ENCODE measurements at places on chromosomes 3 and 15.
A peak's percentile ranks its signal among the peaks of the same experiment; 100 is the strongest.

- peak; percentile 77 for DNase-seq
Measured at GRCh38 chr15:77507911-77508310, 87.2 kb downstream of the HMG20A start.

GRCh38 chr3:169308654-169309250 lies 354.8 kb downstream of the MECOM start:
- no peak for DNase-seq

- DNase-seq, result no peak
Measured at GRCh38 chr15:42111924-42112323, 17.6 kb upstream of the PLA2G4D start.

GRCh38 chr15:93159930-93160329 lies 70.9 kb upstream of the RGMA start:
- no peak for DNase-seq

- DNase-seq, result peak; percentile 36
Measured at GRCh38 chr15:83248151-83249029, 36.1 kb downstream of the BNC1 start.

DNA sequence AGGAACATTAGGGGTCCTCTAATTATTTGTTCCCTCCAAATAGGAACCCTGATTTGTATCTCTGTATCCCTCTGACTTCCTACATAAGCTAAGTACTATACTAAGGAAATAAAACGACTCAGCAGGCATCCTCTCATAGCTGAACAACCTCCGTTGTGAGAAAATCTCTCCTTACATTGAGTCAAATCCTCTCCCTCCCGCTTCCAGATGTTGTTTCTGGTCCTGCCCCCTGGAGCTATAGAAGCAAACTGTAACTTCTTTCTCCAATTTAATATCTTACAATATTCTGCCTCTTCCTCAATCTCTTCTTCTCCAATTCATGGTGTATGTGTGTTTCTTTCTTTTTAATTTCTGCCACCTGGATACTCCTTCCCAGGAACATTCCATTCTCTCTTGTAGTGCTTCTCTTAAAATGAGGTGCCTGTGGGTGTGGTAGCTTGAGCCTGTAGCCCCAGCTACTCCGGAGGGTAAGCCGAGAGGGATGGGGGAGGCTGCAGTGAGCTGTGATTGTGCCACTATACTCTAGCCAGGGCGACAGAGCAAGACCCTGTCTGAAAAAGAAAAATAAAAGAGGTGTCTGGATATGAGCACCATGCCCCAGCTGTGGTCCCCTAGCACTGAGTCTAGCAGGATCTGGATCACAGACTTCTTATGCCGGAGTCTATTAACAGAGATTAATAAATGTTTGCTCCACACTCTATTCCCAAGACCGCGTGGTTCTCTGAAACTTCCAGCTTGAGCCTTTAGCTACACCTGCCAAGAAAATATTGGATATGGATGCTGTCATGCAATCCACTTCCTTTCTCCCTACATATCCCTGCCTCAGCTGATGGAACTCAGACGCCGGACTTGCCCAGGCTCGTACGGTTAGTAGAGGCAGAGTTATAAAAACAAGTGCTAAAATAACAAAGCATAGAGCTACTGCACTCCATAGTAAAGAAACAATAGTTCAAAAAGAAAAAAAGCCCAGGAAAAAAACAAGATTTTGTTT lies 42.9 kb upstream of the NEO1 start:
- DNase-seq, result no peak

- DNase-seq, result no peak
Measured at GRCh38 chr3:139555249-139555648, 15.7 kb upstream of the RBP1 start.

GRCh38 chr15:27573805-27574485 lies 525.2 kb downstream of the OCA2 start:
- DNase-seq, result no peak

GRCh38 chr3:126964950-126965349 lies 18.0 kb upstream of the PLXNA1 start:
- DNase-seq, result no peak

DNA sequence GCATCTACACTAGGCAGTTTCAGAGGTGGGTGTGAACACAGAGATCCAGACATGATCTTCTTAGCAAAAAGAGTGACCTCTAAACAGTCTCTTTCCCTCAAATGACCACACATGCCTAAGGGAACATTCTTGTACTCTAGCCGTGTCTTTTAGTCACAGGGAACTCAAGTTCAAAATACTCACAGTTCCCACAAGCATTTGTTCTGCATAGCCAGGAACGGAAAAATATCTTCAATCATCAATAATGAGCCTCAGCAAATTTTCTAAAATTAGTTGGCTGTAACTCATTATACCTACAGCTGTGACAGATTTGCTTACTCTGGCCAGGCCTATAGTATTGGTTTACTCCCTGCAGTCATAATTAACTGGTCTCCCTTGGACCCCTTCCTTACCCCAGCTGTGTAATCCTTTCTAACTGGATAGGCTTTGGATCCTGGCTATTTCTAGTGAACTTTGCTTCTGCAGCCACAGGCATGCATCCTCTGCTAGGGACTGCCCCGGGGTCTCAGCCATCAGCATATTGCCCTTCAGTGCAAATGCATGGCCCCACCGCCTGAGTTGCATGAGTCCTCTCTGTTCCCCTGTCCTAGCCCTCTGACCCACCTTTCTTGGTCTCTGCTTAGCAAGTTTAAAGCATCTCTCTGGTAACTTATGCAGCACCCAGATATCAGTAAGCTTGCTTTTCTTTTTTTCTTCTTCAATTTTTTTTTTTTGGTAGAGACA lies 56.0 kb upstream of the HACD2 start:
- DNase-seq, result no peak

GRCh38 chr15:38164061-38164460 lies 88.6 kb upstream of the SPRED1 start:
- DNase-seq, result no peak

DNA sequence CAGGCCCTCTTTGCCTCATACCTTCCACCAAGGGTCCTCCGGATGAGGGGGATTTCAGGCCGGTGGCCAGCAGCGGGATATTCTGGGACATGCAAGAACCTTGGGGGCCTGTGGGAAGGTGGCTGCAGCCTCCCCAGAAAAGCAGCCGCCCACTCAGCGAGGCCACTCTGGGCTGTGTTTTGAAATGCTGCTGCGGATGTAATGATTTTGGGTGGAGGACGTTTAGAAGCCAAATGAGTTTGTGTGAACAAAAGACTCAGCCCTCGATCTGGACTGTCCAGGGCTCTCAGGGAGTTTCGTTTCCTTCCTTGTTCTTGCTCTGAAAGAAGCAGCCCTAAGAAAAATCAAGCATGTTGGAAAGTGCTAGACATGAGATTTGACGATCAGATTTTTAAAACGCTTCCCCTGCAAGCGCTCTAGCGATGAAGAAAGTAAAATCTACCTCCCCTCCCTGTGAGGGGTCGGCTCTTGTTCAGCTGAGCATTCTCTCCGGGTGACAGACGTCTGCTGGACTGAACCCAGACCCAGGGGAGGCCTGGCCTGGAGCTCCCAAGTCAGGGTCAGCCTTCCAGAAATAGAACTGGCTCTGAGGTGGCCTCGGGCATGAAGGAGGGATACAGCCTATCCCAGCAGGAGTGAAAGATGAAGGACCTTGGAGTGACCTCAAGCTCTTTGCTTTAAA lies 12.9 kb downstream of the HEG1 start:
- DNase-seq, result no peak

- DNase-seq, result peak; percentile 3
Measured at GRCh38 chr15:73908030-73908821, 18.0 kb upstream of the LOXL1 start.

DNA sequence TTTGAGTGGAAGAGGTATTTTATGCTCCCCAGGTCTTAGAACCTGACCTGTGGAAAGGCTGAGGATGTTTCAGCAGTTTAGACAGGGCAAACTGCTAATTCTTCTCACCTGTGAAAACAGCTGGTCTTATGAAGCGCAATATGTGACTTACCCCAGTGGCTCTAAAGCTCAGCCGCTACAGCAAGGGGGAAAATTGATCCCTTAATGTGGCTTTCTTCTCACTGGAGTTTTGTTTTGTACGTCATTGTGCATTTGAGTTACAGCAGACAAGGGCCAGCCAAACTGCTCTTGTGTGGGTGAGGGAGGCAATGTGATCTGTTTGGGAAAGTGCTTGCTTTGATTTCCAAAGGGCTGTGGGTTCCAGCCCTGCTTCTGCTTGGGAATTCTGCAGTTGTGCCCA lies 293.4 kb upstream of the LRRFIP2 start:
- no peak for DNase-seq

- no peak for DNase-seq
Measured at GRCh38 chr3:113659101-113659541, 37.3 kb downstream of the USF3 start.

DNA sequence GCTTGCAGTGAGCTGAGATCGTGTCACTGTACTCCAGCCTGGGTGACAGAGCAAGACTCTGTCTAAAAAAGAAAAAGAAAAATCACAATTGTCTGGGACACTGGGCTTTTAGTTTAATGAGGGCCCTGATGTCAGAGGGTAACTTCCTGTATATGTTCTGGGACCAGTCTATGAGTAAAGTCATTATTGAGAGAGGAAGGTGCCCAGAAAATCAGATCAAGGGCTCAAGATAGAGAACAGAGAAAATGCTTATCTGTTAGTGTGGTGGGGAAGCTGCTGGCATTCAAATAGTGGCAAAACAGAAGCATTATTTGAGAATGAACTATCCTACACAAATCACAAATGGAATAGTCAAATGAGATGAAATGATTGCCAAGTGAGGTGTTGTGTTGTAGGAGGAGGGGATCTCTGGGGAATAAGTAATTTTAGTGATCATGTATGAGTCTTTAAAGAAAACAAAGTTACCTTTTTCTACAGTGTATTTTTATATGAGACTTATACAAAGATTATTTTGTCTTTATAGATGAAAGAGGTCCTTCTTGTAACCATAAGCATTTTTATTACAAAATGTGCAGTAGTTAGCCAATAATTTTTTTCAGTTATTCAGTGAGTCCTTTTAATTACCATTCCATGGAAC lies 13.4 kb downstream of the ARIH2 start:
- no peak for DNase-seq

- peak; percentile 60 for DNase-seq
Measured at GRCh38 chr15:37098468-37099318, 1.7 kb downstream of the MEIS2 start.

DNA sequence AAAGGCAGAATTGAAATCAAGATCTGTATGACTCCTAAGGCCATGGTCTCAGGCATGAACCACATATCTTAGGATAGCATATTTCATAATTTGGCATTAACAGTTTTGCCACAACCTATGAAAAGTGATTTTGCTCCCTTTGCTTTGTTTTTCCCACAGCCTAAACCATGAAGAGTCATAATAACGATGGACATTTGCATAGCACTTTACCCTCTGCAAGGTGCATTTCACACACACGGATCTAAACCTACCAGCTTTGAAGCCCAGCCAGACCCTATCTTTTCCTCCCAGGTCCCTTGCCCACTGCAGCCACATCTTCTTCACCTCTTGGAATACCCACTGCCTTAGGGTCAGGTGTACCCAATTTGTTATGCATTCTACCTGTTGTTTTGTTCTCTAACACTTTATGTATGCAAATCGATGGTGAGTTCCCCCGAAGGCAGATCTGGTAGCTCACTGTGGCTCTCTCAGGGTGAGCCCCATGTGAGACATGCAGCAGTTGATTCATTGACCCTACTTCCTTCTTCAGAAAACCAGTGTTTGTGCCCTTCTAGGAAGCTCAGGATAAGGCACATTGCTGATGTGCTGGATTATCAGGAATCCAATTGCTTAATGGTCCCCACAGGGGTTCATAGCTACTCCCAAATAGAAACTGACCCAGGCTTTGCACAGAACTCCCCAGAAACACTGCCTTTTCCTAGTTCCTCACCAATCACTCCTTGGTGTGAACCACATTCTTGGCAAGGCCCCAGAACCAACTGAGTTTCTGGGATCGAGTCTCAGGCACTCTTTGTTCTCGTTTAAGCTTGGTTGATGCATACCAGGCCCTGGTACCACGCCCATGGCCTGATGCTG lies 8.7 kb downstream of the ARHGAP31 start:
- DNase-seq, result peak; percentile 24

DNA sequence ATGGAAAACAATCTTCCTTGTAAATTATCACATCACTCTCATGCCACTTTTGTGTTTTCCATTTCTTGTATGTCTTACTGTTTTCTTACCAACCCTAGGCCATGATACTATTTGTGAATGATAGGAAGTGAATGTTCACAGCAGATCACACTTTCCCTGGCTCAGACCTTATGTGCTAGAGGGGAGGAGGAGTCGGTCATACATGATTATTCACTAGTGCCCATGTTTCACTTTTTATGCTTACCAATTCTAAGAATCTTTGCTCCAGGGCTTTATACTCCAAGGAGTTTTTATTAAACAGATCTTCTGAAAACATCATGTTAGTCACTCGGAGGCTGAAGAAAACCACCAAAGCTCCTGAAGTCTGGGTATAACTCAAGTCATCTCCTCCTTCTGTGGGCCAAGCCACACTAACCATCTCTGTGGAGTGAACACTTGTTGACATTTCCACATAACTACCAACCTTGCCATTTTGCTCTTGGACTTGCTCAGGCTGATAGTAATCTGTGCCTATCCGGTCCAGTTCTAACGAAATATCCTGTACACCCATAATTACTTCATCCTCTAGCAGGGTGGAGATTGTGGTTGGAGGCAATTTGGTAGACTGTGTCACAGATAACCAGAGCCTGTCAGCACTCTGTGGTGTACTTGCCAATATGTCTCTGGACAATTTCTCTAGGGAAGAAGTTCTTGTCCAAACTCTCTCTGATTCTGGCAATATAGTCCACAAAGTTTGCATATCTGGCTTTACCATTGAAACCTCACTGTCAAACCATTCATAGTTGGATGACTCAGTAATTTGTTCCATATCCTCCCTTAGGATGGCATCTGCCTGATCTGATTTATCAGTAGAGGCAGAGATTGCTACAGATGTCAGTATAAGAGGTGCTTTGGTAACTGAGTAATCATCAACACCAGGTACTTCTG lies 76.8 kb downstream of the IMPG2 start:
- no peak for DNase-seq

- DNase-seq, result no peak
Measured at GRCh38 chr3:119173325-119173724, at the start of gene UPK1B. TSS of gene UPK1B (plus strand) at chr3:119173598. CDS start at chr3:119186742, 13,144 bp downstream.

DNA sequence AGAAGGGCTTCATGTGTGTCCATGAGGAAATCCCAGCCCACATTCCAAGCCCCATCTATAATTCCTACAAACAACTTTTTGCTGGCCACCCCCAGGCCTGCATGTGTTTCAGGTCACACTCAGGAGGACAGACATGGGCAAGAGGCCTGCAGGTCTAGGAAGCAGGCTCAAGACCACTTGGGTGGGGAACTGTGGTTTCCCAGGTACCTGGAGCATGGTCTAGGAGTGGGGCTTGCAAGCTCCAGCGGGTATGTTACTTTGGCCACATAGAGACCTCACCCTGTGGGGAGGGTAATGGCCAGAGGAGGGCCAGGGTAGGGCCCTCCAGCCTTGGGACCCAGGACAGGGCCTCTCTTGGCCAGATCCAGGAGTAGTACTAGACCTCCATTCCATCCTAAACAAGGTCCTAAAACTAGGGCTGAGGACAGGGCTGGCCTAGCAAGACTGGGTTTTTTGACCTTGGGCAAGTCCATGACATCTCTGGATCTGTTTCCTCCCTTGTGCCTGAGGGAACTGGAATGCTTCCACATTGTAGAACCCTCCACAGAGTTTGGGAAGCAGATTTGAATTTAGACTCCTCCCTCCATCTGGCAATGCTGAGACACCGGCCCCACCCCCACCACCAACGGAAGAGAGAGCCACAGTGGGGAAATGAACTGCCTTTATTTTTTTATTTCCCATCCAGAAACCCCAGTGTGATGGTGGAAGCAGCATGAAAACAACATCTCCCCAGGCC lies 22.3 kb downstream of the EAF1 start:
- DNase-seq, result no peak

Measured in NCI-H526 treated with DMSO at 0.1 percent for 48 hours (cell line).